Activated T-helper 1 cell treated with anti-CD3 and anti-CD28 coated beads, Interleukin-2, amount 50 U/mL, for 16 hours (primary cell): ENCODE measurements at places on chromosomes 3 and 15.

DNA sequence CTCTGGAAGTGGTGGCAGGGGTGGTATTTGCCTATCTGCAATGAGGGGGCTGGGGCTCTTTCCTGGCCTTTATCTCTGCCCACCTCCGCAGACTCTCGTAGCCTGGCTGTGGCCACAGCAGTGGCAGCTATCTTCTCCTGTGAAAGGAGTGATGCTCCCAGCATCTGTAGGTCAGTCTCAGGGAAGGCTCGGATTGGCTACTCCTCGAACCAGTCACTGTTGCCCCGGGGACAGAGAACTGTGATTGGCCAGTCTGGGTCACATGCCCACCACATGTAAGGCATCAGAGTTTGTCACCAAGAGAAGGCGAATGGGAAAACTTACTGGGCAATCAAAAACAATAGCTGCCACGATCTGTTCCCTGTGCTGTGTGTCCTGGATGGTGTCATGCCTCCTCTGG is 30.1 kb upstream of the FGD5 start:
- no peak for DNase-seq

- no peak for DNase-seq
Observed at GRCh38 chr15:27655056-27655455, 444.1 kb downstream of the OCA2 start.

GRCh38 chr3:115341208-115341607 is 194.1 kb upstream of the ZBTB20 start:
- DNase-seq = no peak

DNA sequence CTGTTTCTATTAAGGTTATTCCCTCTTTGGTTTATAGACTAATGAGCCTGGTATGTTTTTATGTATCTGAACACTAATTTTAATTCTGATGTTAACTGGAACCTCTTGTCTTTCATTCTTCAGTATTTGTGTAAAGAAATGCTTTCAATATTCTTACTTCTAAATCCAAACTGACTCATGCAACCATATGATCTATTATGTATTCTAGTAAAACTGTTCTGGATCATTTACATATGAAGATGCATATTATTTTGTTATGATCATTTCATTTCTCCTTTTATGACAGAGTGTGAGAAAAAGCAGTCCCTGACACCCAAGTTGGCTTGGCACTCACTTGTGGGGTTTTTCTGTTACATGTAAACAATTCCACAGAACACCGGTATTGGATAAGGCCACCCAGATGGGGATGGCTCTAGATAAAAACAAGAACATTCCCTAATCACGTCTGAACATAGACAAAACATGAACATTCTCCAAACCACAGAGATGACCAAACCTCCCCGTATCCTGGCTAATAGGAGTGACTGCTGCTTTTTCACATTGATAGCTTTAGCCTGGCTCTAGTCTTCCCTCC is 72.2 kb upstream of the EPHB3 start:
- DNase-seq = no peak

DNA sequence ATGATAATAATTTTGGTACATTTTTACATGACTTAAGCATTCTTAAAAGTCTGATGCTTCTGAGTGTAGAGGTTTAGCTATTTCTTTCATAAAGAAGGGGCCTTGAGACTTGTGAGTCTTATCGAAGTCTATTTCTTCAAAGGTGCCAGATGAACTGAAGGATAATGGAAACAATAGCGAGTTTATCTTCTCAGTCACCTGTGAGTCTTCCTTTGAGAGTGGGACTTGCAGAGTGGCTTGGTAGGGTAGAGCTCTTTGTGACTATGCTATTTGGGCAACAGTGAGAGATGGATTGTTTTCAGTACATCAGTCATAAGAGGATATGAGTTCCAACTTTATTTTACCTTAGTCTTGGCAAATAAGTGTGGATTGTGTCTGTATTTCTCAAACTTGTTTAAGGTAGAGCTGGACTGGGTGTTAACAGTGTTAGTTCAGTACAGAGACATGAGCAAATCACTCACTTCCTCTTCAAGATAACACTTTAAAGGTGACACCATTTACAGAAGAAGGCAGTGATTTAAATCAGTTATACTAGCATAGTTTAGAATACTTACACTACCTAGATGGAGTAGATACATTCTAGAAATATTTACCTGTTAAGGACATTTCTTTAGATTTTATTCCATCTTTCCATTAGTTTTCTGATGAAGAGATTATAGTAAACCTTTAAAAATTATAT is 3.2 kb downstream of the AKAP13 start:
- no peak for DNase-seq

DNA sequence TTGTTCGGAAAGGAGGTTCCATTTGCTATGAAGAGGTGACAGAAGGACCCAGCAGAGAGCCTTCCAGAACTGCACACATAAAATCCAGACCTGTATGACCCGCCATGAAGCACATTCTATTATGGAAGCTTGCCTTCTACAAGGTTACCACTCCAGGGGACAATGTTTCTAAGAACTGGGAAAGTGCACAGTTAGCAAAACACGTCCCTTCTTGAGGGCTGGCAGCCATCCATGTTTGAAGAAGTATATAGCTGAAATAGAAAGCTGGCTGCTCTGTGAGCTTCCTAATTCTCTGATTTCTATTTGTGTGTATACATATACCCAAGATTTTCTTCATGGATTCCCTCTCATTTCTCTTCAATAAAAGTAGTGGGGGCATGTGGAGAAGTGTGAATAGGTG is 74.6 kb downstream of the CNTN3 start:
- DNase-seq = no peak

- no peak for DNase-seq
Observed at GRCh38 chr3:165378761-165379160, 182.6 kb upstream of the SLITRK3 start.

DNA sequence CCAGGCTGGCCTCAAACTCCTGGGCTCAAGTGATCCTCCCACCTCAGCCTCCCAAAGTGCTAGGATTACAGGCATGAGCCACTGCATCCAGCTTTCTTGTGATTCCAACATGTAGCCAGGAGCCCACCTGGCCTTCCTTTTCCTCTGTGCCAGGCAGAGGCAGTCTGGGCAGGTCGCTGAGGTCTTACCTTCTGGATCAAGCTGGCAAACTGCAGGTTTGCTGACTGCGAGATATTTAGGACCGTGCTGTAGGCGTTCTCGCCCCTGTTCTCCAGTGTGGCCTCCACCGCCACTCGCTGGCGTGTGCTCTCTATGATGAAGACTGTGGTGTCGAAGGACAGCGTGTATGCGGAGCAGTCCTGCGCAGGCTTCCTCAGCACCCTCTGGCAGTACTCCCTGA is 42.5 kb downstream of the FEM1B start:
- no peak for DNase-seq

DNA sequence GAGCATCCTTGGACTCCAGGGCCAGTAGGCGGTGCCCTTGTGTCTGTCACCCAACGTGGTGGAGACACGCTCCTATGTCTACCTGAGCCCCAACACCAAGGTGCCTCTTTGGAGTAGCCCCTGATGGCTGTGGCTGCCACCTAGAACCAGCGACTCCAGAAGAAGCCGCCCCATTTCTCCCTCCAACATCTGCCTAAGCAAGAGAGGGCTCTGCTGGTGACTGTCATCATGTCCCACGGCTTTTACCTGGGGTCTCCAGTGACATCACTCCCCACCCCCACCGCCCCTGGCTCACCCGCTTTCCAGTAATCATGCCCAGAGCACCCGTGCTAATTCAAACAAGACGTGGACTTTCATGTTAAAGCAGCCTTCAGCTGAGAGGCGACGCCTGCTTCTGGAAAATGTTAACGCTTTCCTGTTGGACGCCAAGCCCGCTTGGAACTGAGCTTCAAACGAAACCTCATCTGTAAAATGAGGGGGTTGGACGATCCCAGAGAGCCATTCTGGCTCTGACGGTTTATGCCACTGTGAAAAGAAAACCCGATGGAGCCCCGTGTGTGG is 57.0 kb downstream of the ISG20 start:
- no peak for DNase-seq

DNA sequence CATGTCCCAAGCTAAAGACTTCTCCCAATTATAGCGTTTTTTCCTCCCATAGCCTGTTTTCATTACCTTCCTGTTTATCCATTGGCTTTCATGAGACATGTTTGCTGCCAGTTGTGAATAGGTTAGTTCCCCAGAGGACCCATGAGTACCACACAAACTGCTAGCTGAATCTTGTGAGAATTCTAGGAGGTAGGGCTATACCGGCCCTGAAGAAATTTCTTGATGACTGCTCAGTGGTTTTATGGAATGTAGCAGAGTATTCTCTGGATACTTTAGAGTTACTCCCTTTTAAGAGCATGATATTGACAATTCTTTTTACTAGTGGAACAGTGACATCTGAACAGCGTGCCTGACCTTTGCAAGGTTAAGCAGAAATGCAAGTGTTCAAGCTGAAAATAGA is 210.4 kb downstream of the MCTP2 start:
- no peak for DNase-seq

DNA sequence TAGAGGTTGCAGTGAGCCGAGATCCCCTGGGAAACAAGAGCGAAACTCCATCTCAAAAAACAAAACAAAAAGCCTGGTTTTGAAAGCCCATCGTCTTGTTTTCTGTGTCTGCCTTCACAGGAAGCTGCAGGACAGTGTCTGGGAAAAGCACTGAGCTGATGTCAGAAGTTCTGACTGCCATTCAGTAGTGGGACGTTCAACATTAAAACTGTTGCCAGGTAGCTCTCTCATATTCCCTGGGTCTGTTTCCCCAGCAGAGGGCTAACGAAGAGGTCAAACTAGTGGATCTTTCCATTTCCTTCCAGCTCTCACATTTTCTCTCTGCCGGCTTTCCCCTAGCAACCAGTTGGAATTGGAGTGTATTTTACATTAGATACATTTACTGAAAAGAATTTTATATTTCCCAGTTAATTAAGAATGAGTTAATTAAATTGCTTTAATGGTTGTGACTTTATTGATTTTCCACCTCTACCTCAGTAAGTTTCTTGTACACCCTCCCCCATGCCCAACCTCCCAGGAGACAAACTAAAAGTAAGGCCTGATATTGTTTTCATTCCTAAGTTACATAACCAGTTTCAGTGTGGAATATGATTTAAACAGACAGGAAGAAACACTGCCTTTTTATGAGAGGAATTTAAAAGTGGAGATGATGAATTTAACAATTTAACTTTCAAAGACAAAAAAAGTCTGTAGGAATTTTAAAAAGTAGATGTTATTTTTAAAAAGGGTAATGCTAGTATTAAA is 29.9 kb downstream of the RCN2 start:
- no peak for DNase-seq

DNA sequence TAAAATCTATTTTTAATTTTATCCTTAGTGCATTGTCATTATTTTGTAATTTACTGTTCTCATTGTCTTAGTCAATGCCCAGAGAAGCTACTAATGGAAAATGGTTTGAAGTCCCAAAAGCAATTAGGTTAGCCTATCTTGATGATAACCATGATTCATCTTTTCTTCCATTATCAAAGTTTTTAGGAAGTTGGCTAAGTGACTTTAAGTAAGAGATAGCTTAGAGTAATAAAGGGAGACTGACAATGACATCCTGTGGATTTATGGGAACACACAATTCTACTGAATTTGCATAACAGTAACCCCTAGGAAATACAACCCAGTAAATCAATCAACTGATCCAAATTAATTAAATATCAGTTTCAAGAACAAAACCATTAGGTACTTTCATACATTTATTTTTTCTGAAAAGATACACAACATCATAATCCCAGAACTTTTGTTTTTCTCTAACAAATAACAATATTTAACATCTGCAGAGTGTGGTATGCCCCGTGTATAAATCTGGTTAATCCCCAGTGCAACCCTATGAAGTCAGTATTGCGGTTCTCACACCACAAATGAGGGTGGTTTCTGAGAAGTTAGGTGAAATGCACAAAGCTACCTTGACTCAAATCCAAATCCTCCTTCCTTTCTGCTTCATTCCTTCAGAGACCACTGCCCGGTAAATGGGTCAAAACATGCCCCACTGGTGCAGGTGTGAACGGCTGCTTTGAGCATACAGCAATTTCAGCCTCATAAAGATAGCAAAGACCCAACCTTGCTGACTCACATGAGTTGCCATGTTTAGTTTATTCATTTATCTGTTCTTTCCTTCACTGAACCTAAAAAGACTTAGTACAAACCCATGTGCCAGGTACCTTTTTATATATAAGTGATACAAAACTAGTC is 202.1 kb downstream of the TBL1XR1 start:
- DNase-seq = no peak
